Activated T-cell treated with anti-CD3 and anti-CD28 coated beads for 1 hour (primary cell): ENCODE measurements at places on chromosomes 1 and 21.

DNA sequence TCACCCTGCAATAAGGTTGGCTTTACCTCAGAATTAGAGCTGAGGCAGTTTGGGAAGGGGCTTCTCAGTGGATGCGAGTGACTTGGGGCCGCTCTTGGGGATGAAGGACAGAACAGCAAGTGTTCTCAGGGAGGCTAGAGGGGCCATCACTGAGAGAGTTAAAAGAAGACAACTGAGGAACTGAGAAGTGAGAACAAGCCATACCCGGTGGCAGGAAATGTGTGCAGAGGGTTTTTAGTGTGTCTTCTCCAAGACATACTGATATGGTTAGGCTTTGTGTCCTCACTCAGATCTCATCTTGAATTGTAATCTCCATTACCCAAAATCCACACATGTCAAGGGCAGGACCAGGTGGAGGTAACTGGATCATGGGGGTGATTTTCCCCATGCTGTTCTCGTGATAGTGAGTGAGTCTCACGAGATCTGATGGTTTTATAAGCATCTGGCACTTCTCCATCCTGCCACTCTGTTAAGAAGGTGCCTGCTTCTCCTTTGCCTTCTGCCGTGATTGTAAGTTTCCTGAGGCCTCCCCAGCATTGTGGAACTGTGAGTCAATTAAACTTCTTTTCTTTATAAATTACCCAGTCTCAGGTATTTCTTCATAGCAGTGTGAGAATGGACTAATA, 75.8 kb downstream of the PCBP3 start:
- no peak for DNase-seq

DNA sequence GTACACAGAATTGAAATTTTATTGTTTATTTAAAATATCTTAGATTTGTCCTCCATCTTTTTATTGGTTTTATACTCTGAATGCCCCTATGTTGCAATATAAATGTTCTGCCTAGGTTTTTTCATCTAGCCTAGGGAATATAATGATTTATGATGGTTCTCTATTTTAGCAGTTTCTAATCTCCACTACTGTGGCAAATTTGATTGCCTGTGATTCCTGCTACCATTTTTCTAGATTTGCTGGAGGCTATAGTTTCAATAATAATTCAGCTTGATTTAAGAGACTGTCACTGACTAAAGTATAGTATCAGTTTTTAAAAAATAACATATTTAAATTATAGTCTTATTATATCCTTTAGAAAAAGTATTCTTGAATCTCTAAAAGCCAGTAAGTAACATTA, 90.5 kb downstream of the USP25 start:
- DNase-seq: no peak

GRCh38 chr1:200029822-200030152, 2.3 kb downstream of the NR5A2 start:
- no peak for DNase-seq

DNA sequence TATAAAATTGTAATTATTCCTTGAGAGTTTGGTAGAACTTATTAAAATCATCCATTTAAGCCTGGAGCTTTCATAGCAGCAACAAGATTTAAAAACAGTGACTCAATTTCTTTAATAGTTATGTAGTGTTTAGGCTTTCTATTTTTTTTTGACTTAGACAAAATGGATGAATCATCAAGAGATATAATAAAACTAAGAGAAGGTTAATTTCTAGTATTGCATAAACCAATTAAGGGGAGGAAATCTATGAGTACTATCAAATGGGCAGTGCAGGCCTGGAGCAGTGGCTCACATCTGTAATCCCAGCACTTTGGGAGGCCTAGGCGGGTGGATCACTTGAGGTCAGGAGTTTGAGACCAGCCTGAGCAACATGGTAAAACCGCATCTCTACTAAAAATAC, 416.3 kb upstream of the USP24 start:
- no peak for DNase-seq

GRCh38 chr1:93746021-93746812, 64.6 kb upstream of the BCAR3 start:
- DNase-seq: no peak

- DNase-seq: no peak
Observed at GRCh38 chr1:17023573-17023972, 11.8 kb upstream of the ATP13A2 start.

- DNase-seq: no peak
Observed at GRCh38 chr1:109274533-109275476, 8.1 kb downstream of the PSRC1 start.

- no peak for DNase-seq
Observed at GRCh38 chr1:117634631-117635030, 28.8 kb downstream of the TENT5C start.

- DNase-seq: no peak
Observed at GRCh38 chr1:162982364-162982763, 86.8 kb upstream of the RGS4 start.

DNA sequence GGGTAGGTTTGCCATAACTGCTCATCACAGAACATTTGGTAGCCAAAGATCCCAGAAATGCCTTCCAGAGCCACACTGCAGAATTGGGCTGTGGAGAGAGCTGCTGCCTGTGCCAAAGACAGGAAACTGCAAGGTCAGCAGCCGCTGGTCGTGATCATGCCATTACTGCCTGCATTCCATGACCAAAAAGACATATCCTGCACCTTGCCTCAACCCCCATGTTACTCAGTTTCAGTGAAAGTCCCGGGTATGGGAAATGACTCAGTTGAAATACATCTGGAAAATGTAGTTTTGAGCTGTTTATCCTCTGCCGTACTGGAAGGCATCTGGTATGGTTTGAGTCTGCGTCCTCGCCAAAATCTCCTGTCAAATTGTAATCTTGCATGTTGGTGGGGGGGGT, 161.7 kb downstream of the FCRL5 start:
- DNase-seq: no peak

- no peak for DNase-seq
Observed at GRCh38 chr1:53343831-53344668, 16.2 kb upstream of the LRP8 start.

DNA sequence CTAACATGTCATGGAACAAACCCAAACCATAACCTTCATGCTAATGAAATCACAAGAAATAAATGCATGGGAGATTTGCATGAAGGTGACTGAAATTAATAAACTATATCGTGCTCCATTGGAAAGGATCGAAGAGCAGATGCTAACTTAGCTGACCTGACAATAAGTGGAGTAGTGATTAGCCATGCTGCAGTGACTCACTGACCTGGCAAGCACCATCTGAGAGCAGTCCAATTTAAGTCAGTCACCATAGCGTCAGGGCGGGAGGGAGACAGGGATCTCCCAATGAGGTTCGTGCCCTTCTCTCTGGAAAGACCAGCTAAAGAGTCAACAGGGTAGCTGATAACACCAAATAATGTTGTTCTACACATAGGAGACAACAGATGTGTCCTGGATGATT, 21.5 kb downstream of the OLIG2 start:
- DNase-seq: no peak

DNA sequence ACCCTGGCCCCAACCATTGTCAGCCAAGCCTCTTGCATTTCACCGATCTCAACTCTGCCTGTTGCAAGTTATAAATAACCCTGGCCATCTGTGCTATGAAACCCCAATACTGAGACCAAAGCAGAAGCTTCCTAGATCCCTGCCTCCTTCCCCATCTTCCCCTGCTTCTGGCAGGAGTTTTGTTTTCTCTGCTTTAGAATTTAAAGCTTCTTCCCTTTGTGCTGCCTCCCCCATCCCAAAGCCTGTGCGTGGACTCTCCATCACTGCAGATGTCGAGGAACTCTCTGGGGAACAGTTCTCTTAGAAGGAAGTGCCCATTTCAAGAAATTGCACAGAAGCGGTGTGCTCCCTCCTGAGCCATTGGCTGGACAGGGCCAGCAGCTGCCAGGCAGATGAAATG, 17.4 kb upstream of the MYOG start:
- DNase-seq: no peak

GRCh38 chr21:45128613-45129188, 54.3 kb downstream of the ADARB1 start:
- DNase-seq: peak; percentile 69

DNA sequence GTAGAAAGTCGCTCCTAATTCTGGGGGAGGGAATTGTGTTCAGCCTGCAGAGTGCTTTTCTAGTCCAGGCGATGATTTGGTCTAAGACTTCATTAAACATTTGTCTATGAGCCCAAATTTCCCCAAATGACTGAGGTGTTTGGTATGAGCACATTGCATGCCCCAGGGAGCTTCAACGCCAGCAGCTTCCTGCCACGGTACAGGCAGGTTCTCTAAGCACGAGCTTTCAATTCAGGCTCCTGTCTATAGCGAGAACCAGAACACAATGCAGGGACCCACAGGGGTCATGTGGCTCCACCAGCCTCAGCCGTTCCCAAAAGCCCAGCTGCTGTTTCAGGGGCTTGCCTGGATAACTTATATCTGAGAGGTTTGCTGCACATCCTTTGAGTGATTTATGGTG, 34.1 kb upstream of the H6PD start:
- DNase-seq: no peak

DNA sequence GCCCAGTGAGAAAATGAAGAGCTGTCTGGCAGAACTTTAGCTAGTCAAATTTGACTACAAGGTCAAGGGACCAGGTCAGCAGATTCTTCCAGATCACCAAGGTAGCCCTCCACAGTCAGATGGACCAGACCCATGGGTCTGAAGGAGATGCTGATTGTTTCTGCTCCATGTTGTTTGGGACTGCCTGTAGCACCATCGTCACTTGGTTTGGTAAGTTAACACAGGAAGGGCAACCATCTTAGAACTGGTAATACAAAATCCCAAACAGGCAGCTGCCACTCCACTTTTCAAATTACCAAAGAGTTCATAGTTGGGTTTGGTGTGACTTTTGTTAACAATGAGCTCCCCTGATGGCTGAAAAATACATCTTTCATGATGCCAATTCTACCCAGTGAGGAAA, 9.0 kb downstream of the ITPKB start:
- DNase-seq: no peak

DNA sequence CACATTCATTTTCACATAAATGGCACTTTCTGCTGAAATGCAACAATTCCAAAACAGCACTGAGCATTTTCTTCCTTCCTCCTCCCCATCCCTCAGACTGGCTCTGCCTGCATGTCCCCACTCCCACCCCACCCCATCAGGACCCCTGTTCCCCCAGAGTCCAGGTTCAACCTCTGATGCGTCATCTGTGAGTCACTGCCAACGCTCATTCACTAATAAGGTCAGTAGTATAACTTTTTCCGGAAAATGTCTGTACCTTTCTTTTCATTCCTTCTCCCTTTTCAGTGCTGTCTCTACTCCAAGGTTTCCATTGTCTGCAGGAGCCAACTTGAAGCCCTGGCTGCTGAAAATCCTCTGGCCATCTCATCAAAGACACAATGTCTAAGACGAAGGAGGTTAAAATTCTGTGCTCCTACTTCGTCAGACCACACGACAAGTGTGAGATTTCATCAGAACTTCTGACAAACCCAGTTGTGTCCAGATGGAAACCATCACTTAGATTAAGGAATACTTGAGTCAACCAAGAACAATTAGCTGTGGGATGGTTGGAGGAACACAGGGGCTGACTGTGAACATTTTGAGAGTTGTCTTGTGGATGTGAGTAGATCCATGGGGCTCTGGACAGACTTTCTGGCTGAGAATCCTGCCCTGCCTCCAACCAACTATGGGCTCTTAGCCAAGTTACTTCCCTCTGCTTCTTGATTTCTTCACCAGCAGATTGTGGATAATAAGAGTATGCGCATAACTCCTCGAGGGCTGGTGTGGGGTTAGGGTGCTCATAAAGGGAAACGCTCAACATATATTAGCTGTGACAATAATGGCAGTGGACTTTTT, 35.6 kb upstream of the UTS2 start:
- no peak for DNase-seq

- no peak for DNase-seq
Observed at GRCh38 chr1:229842302-229843255, 216.5 kb downstream of the URB2 start.

- no peak for DNase-seq
Observed at GRCh38 chr1:21896652-21897532, 40.2 kb downstream of the HSPG2 start.

GRCh38 chr1:244654108-244655038, 1.4 kb downstream of the DESI2 start:
- no peak for DNase-seq

GRCh38 chr1:202249846-202250245, 56.2 kb downstream of the LGR6 start:
- no peak for DNase-seq

DNA sequence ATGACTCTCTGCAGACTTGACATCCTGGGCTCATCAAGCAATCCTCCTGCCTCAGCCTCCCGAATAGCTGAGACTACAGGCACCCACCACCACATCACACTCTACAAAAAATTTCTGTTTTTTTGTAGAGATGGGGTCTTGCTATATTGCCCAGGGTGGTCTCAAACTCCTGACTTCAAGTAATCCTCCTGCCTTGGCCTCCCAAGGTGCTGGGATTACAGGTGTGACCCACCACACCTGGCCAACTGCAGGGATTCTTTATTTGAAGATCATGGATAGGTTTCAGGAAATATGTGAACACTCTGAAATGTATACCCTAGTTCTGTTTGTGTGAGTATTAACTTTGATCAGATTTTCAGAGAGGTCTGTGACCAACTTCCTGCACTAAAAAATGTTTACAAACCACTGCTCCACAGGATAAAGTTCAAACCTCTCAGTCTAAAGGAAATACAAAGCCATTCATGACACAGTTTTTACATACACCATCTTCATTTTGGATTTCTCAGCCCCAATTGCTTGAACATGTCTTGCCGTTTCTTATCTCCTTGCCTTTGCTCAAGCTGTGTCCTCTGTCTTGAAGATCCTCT, 252.3 kb upstream of the FGGY start:
- no peak for DNase-seq

DNA sequence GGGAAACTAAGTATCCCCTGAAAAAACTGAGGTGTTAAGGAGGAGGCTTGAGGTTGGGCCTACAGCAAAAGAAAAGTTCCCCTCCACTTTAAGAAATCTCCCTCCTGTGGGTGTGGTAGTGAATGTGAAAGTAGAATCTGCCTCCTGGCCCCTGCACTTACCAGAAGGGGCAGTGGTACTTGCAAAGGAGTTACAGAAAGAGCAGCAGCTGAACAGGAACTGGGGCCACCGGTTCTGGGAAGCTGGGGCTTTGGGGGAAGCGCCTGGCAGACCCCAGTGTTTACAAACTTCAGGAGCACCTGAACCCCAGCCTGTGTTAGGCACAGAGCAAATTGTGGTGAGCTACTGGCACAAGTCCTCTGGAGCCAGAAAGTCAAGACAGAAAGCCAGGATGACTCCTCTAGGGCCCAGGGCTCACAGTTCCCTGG, 250.2 kb upstream of the FGGY start:
- peak; percentile 12 for DNase-seq

DNA sequence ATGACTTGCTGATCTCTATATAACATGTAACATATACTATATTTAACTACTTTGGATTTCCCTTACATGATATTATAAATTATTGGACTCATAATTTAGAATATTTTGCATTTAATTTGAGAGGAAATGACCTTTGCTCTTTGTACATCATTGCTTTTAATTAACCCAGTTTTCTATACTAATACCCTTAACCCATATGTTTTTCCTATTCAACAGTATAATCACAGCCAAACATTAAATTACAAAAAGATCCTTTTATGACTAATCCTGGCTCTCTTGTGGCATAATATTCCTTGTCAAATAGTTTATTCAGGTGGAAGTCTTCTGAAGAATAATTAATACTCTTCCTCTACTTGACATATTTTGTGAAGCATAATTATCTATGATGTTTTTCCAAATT, 56.0 kb upstream of the GPR52 start:
- DNase-seq: no peak
